ENCODE measurements at places on chromosomes 16 and 17.
A peak's percentile ranks its signal among the peaks of the same experiment; 100 is the strongest.

DNA sequence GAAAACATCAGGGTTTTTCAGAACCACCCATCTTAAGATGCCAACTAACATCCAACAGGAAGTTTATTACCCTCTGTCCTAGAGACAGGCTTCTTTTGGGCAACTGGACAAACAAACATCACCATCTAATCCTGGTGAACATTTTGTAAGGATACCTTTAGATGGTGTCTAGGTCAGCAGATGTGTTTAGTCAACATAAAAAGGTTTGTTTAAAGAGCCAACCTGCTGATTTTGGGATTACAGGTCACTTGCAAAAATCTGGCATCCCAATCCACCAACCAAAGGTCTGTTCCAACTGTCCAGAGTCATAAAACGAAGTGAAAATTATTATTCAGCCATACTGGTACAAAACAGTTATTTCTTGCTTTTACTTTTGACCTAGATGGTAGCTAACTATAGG, 145.2 kb upstream of the C17orf78 start:
- H3K4me1 ChIP-seq, result no peaks in the 10 kb centered on the region
- no peak overlapping the region for H3K27ac ChIP-seq
- no peaks in the 10 kb centered on the region for H3K27me3 ChIP-seq
- DNase-seq, result no peak

DNA sequence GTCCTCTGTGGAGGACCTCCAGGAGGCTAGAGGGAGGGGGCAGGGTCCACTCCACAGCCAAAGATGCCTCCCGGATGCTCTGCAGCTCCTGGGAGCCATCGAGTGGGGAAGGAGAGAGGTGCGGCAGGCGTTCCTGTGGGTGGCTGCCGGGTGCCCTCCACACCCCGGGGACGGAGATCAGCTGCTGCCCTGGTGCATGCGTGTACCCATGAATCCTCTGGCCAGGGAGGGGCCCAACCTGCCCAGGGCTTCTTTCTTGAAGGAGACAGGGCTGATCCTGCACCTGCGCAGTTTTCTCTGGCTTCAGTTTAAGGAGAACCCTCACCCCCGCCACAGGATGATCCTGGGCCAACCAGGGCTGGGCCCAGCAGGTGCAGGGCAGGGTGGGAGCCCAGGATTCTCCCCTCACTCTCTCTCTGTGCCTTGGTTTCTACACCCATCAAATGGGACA, 33.5 kb upstream of the DOC2B start:
- H3K27ac ChIP-seq, result no peak overlapping the region
- H3K27me3 ChIP-seq, result no peaks in the 10 kb centered on the region
- no peaks in the 10 kb centered on the region for H3K4me1 ChIP-seq

- no peak for DNase-seq
- H3K4me1 ChIP-seq, result no peaks in the 10 kb centered on the region
- no peaks in the 10 kb centered on the region for H3K27me3 ChIP-seq
These were observed 320.8 kb downstream of the SLC39A11 start for GRCh38 chr17:72771734-72772133.

DNA sequence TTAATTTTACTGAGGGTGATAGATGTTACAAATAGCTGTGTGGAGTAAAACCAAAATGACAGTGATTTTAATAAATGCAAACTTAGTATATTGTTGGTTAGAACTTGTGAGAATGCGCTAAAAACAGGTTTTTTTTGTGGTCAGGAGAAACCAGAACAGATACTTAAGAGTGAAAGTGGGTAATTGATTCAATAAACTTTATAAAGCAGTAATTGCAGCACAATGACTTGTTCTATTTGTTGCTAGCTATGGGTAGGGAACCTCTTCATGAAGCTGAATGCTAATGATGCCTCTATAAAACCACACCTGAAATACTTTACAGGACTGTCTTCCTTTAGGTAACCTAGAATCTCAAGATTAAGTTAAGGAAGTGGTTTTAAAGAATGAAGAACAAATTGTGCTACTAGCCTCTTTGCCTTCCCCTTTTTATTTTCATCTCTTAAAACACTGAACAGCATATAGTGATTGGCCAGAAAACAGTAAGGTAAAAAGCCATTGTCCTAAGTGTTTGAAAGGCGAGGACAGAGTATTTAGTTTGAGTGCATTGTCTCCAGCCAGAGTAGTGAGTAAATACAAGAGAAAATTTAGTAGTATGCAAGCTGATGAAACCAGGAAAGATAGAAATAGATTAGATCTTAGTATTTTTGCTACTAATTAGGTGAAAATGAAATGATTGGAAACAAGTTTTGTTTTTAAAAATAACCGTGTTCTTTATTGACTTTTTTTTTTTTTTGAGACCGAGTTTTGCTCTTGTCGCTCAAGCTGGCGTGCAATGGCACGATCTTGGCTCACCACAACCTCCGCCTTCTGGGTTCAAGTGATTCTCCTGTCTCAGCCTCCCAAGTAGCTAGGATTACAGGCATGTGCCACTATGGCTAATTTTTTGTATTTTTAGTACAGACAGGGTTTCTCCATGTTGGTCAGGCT, 6.0 kb downstream of the GGNBP2 start:
- H3K36me3 ChIP-seq, result peaks cover 18% of the 10 kb centered on the region
- DNase-seq, result no peak
- H3K27ac ChIP-seq, result no peak overlapping the region
- no peaks in the 10 kb centered on the region for H3K27me3 ChIP-seq

- H3K36me3 ChIP-seq, result peaks cover 9% of the 10 kb centered on the region
- H3K4me1 ChIP-seq, result peaks cover 44% of the 10 kb centered on the region
- peak overlapping the region; percentile 86 for H3K4me3 ChIP-seq
These were observed 973 bp upstream of the UBTF start for GRCh38 chr17:44220213-44221083.

- no peak for DNase-seq
- H3K27ac ChIP-seq, result no peak overlapping the region
- no peak overlapping the region for H3K4me3 ChIP-seq
- H3K27me3 ChIP-seq, result peaks cover 40% of the 10 kb centered on the region
- no peaks in the 10 kb centered on the region for H3K36me3 ChIP-seq
These were observed 2.0 kb downstream of the CACNA1H start for GRCh38 chr16:1154887-1155331.

DNA sequence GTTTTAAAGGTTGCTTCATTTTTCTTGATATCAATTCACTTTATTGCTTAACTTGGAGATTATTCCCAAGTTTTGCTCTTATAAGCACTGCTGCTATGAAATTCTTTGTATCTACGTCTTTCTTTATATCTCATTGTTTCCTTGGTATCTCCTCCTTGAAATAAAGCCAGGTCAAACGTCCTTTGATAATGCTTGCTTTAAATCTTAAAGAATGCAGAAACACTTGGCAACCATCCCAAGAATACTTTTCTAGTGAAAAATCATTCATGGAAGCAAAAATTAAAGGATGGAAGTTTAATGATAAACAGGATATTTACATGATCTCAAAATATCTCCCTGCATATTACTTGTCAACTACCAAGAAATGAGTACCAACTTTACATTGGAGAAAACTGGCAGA, 175.2 kb downstream of the CPPED1 start:
- H3K27ac ChIP-seq, result no peak overlapping the region
- H3K4me3 ChIP-seq, result no peak overlapping the region
- DNase-seq, result no peak
- H3K27me3 ChIP-seq, result no peaks in the 10 kb centered on the region

- peak overlapping the region; percentile 88 for H3K27ac ChIP-seq
- no peaks in the 10 kb centered on the region for H3K27me3 ChIP-seq
- H3K4me3 ChIP-seq, result peak overlapping the region; percentile 50
- peak; percentile 36 for DNase-seq
These were observed 120.2 kb downstream of the METRNL start for GRCh38 chr17:83199500-83200201.
